ENCODE measurements at places on chromosomes 4 and X.
A peak's percentile ranks its signal among the peaks of the same experiment; 100 is the strongest.

DNA sequence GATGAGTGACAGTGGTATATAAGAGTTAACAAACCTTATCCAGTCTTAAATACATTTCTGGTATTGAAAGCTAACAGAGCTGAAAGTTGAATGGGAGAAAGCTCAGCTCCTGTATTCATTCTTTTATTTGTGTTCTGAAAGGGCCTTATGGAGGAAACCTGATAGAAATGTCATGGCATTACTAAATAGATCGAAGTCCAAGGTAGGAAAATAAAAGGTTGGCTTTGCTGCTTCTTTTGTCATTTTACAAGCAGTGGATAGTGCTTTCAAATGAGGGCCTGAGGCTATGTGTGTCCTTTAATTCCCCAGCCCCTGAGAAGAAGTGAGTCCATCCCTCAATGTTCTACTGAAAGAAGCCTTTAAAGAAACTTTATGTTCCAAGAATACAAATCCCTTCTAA, 974.3 kb upstream of the INTU start:
- peak; percentile 88 for DNase-seq

- DNase-seq = no peak
Observed at GRCh38 chr4:152258391-152258790, 277.5 kb downstream of the FBXW7 start.

DNA sequence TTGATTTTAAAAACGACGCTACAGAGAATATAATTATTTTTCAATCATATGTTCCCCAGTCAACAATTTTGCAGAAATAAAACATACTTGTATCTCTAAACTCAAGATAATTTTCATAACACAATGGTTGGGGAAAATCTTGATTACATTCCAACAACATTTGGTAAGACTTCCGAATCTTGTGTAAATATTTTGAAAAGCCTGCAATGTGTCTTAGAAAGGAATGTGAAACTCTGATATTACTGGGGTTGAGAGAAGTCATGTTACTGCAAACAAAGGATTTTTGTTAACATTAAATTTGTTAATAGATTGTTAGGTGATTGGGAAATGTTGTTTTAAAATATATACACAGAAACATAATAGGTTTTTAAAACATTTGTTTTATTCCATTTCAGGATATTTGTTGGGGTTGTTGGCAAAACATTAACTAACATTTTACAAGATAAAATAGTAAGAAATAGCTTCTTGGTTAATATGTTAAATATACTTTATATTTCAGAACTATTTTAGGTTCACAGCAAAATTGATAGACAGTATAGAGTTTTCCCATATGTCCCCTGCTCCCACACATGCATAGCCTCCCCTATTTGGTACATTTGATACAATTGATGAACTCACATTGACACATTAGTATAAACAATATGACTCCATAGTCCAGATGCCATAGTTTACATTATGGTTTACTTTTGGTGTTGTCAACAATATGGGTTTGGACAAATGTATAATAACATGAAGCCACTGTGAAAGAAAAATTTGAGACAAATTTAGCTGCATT, 218.6 kb upstream of the FAM47A start:
- no peak for DNase-seq

DNA sequence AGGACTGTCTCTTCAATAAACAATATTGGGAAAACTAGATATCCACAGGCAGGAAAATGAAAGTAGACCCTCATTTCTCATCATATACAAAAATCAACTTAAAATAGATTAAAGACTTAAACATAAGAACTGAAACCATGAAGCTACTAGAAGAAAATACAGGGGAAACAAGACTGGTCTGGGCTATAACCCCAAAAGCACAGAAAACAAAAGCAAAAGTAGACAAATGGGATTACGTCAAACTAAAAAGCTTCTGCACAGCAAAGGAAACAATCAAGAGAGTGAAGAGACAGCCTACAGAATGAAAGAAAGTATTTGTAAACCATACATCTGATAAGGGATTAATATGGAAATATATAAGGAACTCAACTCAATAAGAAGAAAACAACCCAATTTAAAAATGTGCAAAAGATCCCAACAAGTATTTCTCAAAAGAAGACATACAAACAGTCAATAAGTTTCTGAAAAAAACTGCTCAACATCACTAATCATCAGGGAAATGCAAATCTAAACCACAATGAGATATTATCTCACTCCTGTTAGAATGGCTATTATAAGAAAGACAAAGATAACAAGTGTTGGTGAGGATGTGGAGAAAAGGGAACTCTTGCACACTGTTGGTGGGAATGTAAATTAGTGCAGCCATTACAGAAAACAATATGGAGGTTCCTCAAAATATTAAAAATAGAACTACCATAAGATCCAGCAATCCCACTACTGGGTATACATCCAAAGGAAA, 325.3 kb upstream of the RASGEF1B start:
- no peak for DNase-seq

DNA sequence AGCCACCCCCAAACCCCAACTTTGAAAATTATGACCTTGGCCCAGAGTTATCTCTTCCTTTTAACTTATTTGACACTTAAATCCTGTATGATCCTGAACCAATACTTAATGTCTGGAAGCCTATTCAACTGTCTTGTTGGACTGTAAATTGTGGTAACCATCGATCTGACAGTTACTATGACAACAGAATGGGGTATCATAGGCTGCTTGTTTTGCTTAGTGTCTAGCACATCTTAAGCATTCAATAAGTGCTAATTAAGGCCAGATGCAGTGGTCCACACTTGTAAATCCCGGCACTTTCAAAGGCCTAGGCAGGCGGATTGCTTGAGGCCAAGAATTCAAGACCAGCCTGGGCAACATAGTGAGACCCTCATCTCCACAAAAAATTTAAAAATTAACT, 175.0 kb downstream of the APBB2 start:
- no peak for DNase-seq

DNA sequence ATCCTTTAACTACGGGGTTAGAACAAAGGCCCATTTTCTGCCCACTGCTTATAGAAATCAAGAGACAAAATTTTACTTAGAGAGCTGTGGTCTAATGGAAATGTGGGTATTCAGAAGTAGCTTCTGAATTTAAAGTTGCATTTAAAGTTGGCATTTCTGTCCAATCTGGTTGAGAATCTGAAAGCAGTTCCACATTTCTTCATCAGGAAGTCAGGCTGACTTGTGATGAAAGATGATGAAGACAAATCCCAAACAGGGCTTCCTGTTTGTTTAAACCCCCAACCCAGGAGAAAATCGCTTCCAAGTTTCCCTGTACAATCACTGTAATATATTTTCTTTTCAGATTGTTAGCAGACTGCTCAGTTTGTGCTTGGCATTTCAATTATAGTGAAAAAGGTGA, 345.3 kb downstream of the SPRY1 start:
- no peak for DNase-seq

DNA sequence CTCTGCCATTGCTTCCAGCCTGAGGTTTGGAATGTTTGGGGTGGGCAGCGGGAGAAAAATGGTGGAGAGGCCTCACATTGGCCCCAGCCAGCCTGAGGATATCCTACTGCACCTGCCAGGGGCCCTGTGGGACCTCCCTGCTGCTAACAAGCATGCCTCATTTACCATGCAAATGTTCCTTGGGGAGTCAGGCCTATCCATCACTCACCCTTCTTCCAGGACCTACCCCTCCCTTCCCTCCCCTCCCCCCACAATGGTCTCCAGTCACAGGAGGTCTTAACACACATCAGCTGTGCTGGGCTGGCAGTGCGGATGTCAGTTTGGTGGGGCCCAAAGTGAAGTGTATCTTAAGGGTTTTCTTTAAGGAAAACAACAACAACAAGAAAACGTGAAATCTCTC, 139.2 kb downstream of the SHOX start:
- no peak for DNase-seq

- DNase-seq = no peak
Observed at GRCh38 chr4:94804650-94805049, 46.9 kb downstream of the BMPR1B start.

DNA sequence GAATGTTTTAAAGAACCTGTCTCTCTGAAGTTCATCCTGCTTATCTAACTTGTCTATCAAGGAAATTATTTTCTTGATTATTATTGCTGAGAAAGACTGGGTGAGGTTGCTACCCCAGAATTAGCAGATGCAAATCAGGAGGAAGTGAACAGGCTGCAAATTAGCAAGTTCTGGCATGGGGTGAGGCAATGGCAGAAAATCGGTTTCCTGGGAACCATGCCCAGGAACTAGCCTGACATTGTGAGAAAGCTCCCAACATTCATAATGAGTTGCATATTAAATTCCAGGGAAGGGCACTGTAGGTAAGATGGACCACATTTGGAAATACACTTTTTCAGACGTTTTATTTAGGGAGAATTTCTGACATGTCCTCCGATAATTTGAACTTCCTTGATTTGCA, 11.6 kb downstream of the ARSF start:
- no peak for DNase-seq

All from HAP-1 (cell line).